ENCODE measurements at places on chromosomes 5 and 9. TPM values are rescaled to one million over a fixed set of nuclear protein-coding genes. Genes with fewer than 3 reads are reported as not detected.

GRCh38 chr5:142109331-142110045 lies 909 bp downstream of the NDFIP1 start:
- DNase-seq = peak; percentile 16

DNA sequence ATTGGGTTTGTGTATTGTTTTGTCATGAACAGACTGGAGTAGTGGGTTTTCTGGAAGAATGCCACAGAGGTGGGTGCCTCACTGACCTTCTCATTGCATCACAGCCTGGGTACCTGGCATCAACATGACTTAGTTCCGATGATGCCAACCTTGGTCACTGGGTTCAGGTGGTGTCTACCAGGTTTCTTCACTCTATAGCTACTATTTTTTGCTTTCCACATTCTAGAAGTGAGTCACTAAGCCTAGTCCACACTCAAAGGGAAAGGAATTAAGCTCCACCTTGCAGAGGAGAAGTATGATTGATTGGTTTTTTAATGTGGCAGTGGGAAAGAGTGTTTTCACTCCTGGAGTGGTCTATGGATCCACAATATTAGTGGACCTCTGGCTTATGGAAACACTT lies 391.9 kb downstream of the DMRT2 start:
- no peak for DNase-seq

DNA sequence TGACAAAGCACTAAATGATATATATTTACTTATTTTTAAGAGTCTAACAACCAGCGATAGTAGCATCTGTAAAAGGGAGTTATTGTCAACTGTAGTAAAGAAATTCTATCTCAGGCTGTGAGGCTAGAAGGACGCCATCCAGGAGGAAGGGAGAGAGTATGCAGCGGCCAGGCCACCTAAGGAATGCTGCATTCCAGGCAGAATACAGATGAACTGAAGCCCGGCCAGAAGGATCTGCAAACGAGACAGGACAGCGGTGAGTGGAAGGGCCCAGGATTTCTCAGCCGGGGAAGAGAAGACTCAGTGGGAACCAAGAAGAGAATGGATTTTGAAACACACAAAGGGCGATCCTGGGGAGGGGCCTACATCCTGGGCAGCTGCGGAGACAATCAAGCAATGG lies 7.4 kb downstream of the RETREG1 start:
- DNase-seq = no peak

DNA sequence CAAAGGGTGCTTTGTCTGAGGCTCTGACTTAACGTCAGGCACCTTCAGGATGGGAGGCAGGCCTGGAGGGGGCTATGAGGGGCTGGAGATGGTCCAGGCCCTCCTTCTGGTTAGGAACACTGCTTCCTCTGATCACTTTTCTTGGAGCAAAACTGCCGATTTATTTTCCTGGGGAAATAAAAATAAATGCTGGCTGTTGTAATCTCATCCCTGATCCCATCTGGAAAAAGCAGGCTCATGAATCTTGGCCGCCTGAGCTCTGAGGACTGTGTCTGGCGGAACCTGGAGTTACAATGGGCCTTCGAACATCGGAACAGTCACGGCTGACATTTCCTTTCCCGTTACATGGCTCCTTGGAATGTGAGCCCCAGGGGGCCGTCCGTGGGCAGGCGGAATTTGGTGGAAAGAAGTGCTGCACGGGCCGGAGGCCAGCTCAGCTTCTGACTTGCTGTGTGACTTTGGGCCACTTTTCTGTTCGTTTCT lies 157.8 kb downstream of the RGS3 start:
- no peak for DNase-seq

DNA sequence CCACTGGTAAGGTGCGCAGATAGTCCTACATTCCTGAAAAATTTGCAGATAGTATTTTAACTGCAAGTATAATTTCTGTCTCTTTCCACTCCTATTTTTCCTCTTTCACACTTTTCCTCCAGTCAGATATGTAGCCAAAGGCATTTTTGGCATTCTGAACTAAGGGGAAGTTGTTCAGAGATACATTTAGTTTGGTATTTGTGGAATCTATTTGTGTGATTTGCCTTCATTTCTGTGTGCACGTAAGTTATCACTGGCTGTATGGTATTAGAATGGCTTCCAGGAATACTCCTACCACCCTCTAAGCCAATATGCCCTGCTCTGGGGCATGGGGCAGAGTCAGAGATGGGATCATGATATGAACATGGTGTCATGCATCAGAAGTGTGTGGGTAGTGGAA lies 45.8 kb upstream of the GRAMD2B start:
- DNase-seq = no peak

- DNase-seq = no peak
Observed at GRCh38 chr5:6711409-6712141, 1.7 kb upstream of the TENT4A start.

- no peak for DNase-seq
Observed at GRCh38 chr5:586751-587285, 25.3 kb upstream of the CEP72 start.

DNA sequence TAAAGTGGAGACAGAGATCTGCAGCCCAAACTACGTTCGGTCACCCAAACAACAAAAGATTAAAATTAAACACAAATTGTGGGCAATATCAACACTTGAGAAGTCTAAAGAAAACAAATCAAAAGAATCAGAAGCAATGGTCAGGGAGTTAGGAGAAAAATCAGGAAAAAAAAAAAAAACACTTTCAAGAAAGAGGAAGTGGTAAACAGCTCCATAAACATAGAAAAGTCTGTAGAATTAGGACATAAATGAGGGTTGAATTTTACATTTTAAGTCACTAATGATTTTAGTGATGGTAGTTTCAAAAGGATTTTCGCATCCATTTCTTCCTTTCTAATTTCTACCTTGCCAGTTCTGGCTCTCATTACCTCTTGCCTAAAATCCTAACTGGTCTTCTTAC lies 10.1 kb downstream of the RNF145 start:
- DNase-seq = no peak

CYLC2 gene
- not detected for total RNA-seq

PTCH1 gene
- total RNA-seq = 18.5 TPM

MARCOL gene
- not detected for total RNA-seq

PPP3R2 gene
- not detected for total RNA-seq

Measured in T-helper 17 cell (primary cell).